ENCODE measurements at places on chromosomes 13 and 19. TPM values are rescaled to one million over a fixed set of nuclear protein-coding genes. Genes with fewer than 3 reads are reported as not detected.
A peak's percentile ranks its signal among the peaks of the same experiment; 100 is the strongest.

DNA sequence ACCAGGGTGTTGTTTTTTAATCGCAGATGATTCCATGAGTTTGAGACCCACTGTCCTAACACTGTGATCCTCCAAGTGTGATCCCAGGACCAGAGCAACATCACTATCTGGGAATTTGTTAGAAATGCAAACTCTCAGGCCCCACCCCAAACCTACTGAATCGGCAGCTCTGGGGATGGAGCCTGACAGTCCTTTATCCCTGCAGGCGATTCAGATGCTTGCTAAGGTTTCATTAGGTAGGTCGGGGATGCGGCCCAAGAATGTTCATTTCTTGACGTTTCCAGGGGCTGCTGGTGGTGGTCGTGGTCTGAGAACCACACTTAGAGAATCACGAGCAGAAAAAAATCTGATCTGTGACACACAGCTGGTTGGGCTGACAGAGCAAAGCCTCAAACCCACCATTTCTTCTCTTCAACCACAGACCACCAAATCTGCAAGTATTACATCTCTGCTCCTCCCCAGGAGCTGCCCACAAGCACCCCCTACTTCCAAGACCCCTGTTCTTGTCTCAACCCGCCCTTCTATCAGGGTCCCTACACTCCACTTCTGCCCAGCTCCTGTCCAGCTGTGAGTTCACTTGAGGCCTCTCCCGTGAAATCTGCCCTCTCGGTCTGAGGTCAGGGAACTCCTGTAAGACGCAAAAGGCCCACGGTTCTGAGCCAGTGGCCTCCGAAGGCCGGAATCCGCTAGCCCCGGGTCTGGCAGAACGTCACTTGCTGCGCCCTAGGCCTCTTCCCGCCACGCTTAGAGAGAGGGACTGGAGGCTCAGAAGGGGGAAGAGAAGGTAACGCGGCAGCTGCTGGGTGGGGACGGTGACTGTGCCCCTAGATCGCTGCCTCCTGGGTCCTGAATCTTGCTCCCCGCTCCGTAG lies 1.1 kb upstream of the FARP1 start:
- H3K27ac ChIP-seq, result no peak overlapping the region
- H3K4me3 ChIP-seq, result no peak overlapping the region
- DNase-seq, result peak; percentile 60
- no peaks in the 10 kb centered on the region for H3K4me1 ChIP-seq

- H3K27me3 ChIP-seq, result no peaks in the 10 kb centered on the region
- no peaks in the 10 kb centered on the region for H3K36me3 ChIP-seq
- DNase-seq, result no peak
- no peaks in the 10 kb centered on the region for H3K4me1 ChIP-seq
These were observed 1395.8 kb downstream of the SLITRK5 start for GRCh38 chr13:89066868-89067466.

GRCh38 chr13:80751854-80752253 lies 410.9 kb upstream of the SPRY2 start:
- no peak for DNase-seq
- H3K36me3 ChIP-seq, result no peaks in the 10 kb centered on the region
- no peaks in the 10 kb centered on the region for H3K27me3 ChIP-seq
- H3K4me3 ChIP-seq, result no peak overlapping the region

GRCh38 chr13:111917901-111918300 lies 149.0 kb upstream of the SOX1 start:
- no peak for DNase-seq
- H3K36me3 ChIP-seq, result no peaks in the 10 kb centered on the region
- no peak overlapping the region for H3K4me3 ChIP-seq
- H3K27ac ChIP-seq, result no peak overlapping the region
- H3K4me1 ChIP-seq, result no peaks in the 10 kb centered on the region
- no peaks in the 10 kb centered on the region for H3K27me3 ChIP-seq

DNA sequence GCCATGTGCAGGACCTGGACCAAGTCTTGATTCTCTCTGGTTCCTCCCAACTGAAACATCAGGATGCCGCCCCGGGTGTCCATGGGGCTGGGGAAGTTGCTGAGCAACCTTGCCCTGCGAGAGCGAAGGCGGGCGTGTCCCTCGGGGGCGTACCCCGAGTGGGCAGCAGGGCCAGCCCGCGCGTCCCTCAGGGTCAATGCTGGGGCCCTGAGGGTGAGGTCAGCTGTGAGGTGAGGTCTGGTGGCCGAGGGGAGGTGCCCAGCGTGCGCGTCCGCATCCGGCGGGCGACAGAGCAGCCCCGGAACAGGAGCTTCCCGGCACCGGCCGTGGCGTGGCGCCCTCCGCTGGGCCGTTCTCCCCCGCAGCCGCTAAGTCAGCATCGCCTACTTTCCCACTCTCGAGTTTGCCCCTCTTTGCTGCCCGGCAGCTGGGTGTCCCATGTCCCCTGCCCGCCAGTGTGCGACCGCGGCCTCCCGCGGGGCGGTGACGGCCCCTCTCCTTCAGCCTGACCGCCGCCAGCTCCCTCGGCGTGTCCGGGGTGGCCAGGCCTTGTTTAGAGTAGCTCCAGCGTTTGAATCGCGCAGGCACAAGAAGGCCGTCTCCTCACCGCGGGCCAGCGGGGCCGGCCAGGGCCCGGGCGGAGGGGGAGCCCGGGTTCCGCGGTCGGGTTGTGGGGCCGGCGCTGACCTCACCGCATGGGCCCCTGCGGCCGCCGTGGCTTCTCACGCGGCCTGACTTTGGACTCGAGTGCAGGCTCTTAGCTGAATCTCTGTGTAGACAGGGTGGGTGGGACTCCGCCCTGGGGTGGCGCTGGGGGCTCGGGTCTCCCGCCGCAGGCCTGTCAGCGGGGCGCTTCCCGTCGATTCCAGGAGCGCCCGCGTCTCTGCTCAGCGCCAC lies 33.0 kb downstream of the GJA3 start:
- peak; percentile 90 for DNase-seq
- H3K4me3 ChIP-seq, result peak overlapping the region; percentile 29
- no peaks in the 10 kb centered on the region for H3K36me3 ChIP-seq
- H3K27me3 ChIP-seq, result no peaks in the 10 kb centered on the region
- peak overlapping the region; percentile 9 for H3K27ac ChIP-seq
- no peaks in the 10 kb centered on the region for H3K4me1 ChIP-seq

GRCh38 chr13:38519229-38519911 lies 167.5 kb upstream of the FREM2 start:
- H3K27ac ChIP-seq, result no peak overlapping the region
- no peaks in the 10 kb centered on the region for H3K36me3 ChIP-seq
- no peaks in the 10 kb centered on the region for H3K4me1 ChIP-seq

DNA sequence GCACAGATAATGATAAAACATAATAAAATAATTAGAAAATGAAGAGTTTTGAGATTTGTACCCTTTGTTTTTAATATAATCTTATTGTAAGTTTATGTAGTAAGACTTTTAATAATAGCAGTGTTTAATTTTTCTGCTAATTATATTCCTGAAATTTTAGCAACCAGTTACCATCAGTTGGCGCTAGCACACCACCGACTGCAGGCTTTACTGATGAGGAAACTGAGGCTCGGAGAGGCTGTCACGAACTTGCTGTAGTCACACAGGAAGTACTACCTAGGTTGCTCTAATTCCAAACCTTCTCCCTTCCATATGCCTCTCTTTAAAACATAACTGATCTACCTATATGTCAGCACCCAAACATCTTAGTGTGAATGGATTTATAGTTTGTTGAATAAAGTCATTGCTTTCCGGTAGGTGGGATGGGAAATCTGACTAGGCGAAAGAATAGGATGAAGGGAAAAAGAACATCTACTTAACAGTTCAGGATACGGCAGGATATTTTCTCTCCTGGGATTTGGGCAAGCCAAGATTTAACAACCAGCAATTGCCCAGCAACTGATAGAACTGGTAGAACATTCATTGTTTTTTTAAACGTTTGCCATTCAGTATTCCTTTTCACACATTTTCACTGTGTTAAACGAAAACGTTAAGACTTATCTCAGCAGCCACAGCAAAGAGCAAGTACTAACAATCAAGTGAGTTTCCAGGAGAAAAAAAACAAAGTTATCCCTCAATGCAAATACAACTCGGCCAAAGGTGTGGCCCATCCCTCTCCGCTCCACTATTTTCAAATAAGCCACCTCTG lies 822 bp upstream of the RFXAP start:
- no peaks in the 10 kb centered on the region for H3K27me3 ChIP-seq
- H3K4me1 ChIP-seq, result peaks cover 5% of the 10 kb centered on the region
- H3K27ac ChIP-seq, result no peak overlapping the region
- DNase-seq, result no peak

AZU1 gene
- total RNA-seq, result not detected

HCN2 gene
- total RNA-seq, result 0.19 TPM

SERP2 gene
- 5.2 TPM for total RNA-seq
